Iris pigment epithelial cell (primary cell): ENCODE measurements at places on chromosomes 5 and 9.
A peak's percentile ranks its signal among the peaks of the same experiment; 100 is the strongest.

GRCh38 chr9:15298362-15298761, 8.7 kb downstream of the TTC39B start:
- no peak for DNase-seq

DNA sequence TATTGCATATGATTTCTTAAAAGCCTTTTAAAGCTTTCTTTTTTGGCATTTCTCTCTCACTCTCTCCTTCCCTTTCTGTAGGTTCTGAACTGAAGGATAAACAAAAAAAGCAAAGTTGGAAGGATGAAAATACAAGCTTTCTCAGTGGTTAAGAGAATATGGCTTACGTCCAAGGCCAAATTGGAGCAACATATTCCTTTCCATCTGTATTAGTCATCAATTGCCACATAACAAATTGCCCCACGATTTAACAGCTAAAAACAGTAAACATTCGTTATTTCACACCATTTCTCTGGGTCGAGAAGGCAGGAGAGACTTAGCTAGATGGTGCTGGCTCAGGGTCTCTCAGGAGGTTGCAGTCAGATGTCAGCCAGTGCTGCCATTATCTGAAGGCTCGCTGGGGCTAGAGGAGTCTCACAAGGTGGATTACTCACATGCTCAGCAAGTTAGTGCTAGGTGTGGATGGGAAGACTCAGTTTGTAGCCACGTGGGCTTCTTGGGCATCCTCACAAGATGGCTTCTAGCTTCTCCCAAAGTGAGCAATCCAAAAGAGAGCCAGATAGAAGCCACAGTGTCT, 2.0 kb upstream of the ROR2 start:
- DNase-seq: peak; percentile 83

DNA sequence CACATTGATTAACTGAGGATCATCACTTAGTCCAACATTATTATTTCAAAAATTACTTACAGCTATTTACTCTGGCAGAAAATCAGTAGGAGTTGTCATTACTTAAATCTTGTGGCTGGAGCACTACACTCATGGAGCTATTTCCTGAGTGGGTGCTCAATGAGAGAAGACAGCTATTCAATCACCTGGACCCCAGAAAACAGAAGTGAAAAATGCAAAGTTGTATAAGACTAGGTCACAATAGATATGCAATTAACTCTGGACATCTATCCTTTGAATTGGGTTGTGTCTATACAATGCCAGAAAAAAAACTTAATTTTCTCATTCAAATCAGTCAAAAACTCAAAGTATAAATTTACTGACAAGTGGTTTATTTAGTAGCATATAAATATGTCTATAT, 340.9 kb downstream of the EFNA5 start:
- DNase-seq: no peak

DNA sequence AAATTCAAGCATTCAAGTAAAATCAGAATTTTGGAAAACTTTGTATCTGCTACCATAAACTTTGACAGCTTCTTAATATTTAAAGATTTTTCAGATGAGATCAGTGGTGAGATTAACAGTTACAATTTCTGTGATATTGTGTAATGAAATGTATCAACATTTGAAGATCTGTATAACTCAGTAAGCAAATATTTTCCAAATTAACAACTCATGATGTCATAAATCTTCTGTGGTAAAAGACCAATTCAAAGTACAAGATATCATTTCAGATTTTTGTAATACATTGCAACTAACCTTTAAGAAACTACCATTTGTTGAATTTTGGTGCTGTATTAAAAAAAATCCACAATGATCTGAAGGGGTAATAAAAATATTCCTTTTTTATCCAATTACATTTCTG, 352.2 kb downstream of the KIAA0825 start:
- no peak for DNase-seq

DNA sequence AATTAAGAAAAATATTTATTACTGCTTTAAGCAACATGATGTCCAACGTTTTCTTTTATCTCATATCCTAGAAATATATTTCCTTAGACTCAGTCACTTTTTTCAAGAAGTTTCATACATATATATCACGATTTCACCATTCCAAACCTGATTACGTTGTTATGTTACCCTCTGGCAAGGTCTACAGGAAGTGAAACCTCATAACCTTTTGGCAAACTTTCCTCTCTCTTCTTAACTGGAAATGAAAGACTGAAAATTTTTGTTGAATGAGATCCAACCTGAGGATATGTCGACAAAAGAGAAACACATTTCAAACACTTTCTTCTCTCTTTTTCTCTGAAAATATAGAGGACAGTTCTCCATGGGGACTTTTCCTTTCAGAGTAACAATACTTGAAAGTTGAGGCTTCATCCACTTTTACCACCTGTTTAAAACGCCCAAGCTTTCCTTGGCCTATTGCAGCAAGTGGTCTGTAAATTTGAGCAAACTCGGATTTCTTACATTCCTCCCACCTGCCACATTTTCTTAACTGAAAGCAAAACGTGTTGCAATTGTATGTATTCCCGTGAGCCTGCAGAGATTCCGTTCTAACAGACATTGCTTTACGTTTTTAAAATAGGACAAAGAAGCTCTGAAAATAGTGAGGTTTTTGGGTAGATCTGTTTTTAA, 298.1 kb downstream of the CETN3 start:
- peak; percentile 82 for DNase-seq

DNA sequence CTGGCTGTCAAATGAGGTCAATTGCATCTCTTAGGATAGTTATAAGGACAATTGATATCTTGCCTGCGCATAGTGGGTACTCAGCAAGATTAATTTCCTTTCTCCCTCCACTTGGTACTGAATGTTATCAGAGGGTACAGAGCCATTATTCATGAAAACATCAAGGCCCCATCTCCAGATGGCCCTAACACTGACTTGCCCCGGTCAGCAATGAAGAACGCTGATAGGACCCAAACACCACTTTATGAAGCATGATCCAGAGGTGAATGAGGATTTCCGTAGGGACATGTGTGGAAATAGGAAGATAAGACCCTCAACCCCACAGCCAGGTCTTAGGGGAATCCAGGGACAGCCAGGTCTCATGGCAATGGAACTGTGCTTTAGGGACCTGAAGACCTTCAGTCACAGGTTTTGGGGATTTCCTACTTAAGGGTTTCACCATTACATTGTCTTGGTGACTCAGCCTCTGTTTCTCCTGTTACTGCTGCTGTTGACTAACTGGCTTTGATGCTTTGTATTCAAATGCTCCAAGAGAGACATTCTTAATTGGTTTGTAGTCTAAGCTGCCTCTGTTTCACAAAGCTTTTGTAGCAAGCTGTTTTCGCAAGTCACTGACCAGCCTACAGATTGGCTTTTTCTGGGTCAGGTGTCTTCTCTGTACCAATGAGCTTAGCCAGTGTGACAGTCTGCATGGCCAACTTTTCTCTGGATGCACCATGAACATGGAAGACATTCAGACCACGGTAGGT, 35.3 kb upstream of the IQGAP2 start:
- DNase-seq: peak; percentile 72

DNA sequence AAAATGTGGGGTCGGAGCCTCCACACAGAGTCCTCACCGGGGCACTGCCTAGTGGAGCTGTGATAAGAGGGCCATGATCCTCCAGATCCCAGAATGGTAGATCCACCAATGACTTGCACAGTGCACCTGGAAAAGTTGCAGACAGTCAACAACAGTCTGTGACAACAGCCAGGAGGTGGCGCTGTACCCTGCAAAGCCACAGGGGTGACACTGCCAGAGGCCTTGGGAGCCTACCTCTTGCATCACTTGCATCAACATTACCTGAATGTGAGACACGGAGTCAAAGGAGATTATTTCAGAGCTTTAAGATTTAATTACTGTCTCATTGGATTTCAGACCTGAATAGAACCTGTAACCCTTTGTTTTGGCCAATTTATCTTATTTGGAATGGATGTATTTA, 614.1 kb upstream of the CDH9 start:
- no peak for DNase-seq

- no peak for DNase-seq
These were observed 11.2 kb downstream of the GABRG2 start for GRCh38 chr5:162078805-162079204.

GRCh38 chr9:131672451-131672850, 67.4 kb downstream of the RAPGEF1 start:
- DNase-seq: no peak

DNA sequence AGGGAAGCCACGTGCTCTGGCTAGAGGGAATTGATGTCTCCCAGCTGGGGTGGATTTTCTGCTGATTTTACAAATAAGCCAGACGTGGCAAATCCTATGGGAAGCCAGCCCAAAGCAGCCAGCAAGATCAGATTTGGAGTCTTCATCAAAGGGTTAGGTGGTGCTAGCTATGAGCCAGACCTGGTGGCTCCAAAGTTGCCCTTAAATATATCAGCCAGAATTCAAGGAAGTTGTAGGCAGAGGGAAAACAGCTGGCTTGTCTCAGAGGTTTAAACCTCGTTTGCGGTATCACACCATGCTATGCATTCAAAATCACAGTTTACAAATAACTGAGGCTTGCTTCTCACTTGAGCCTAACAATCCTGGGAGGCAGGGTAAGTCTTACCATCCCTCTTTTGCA, 313.2 kb downstream of the MLLT3 start:
- DNase-seq: no peak

GRCh38 chr5:66553916-66554575, 42.1 kb upstream of the MAST4 start:
- DNase-seq: peak; percentile 3

DNA sequence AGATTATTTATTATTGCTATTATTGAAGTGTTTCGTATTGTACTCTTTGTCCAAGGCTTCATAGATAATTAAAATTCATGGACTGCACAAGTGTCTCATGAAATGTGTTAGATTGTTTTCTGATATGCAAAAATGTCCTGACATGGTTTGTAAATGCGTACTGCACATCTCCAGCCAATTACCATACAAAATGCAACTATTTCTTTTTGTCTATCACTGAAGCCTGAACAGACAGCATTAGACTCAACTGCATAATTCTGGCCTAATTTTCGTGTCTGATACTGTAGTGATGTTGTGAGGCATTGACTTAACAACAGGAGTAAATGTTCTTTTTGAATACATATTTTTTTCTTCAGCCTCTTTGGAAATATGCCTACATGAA, 498.2 kb upstream of the CD180 start:
- DNase-seq: no peak

DNA sequence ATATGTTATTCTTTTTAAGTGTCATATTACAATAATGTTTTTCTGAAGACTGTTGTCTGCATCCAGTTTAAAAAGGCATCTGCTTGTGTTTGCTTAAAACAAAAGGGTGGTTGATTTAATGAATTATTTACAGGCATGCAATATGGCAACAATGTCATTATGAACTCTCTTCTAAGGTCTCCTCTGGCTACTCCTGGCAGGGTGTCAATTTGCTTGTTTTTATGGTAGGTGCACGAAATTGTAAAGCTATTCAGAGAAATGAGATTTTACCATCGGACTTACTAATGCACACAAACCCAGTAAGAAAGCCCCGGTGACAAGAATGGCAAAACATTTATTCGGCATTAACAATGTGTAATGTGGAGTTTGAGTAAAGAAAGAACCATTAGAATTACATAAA, 539.8 kb upstream of the ZNF608 start:
- no peak for DNase-seq

DNA sequence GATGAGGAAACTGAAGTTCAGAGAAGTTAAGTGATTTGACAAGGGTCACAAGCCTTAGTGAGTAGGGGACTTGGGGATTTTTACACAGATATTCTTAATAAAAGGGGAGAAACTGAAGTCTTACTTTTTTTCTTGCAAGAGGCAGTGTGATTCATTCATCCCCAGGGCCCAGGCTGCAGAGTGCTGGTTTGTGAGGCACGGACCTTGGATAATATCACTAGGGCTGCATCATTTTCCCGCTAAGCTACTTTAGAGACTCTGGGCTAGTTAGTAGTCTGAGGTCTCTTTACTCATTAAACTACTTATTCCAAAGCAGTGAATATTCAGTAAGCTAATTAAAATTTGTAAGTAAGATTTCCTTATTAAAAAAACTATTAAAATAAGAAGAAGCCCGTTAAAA, 195.0 kb downstream of the PBX3 start:
- peak; percentile 17 for DNase-seq

- DNase-seq: peak; percentile 53
These were observed 47.8 kb upstream of the PSD2 start for GRCh38 chr5:139747583-139748504.

GRCh38 chr9:6869081-6869948, 111.5 kb downstream of the KDM4C start:
- peak; percentile 16 for DNase-seq

DNA sequence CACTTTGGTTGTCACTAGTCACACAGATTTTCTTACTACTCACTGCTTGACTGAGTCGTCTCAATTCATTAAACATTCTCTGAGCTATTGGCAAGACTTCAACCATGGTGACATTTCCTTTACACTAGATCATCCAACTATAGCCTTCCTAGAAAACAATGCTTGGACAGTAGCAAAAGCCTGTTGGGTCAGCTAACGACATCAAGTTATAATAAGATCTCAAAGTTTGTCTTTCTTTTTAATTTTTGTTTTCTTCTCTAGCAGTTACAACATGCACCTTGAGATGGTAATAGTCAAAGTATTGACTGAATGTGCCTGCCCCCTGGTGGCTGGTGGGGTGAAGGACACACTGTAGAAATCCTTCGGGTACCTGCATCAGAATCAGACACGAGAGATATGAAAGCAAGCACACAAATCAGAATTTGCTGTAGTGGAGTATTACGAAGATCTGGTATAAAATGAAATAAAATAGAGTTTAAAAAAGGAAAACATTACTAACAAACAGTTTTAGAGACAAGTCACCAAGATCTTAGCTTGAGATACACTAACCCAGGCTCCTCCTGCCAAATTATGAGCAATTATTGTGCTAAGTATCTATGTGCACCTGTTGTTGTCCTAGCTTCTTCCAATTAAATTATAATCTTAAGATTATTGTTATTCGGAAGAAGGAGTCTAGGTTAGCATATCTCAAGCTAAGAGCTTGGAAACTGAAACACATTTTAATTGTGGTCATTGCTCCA, 81.2 kb downstream of the ARL15 start:
- peak; percentile 58 for DNase-seq

- DNase-seq: peak; percentile 31
These were observed 68.5 kb downstream of the RICTOR start for GRCh38 chr5:39005566-39006232.

DNA sequence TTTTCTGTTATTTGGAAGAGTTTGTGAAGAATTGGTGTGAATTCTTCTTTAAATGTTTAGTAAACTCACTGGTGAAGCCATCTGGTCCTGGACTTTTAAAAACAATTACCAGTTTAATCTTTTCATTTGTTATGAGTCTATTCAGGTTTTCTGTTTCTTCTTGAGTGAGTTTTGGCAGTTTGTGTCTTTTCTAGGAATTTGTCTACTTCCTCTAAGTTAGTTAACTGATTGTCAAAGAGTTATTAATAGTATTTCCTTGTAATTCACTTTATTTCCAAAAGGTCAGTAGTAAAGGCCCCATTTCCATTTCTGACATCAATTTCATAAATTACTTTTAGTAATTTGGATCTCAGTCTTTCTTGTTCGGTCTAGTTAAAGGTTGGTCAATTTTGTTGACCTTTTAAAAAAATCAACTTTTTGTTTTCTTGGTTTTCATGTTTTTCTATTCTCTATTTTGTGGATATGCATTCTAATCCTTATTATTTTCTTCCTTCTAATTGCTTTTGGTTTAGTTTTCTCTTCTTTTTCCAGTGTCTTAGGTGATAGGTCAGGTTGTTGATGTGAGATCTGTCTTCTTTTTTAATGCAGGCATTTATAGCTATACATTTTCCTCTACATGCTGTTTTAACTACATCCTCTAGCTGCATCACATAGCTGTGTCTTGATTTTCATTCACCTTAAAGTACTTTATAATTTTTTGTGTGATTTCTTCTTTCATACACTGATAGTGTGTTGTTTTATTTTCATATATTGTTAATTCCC, 7.3 kb upstream of the SMIM3 start:
- no peak for DNase-seq

GRCh38 chr5:52800394-52801213, 12.9 kb downstream of the ITGA1 start:
- DNase-seq: peak; percentile 88
